ENCODE measurements at places on chromosomes 6 and 20. TPM values are rescaled to one million over a fixed set of nuclear protein-coding genes. Genes with fewer than 3 reads are reported as not detected.

GRCh38 chr6:40715570-40716403 is 128.6 kb upstream of the LRFN2 start:
- DNase-seq: no peak

GRCh38 chr20:53819973-53820451 is 226.4 kb upstream of the ZNF217 start:
- no peak for DNase-seq

HCK gene
- 1.2 TPM for total RNA-seq

IFNGR1 gene
- 29.4 TPM for total RNA-seq

DNA sequence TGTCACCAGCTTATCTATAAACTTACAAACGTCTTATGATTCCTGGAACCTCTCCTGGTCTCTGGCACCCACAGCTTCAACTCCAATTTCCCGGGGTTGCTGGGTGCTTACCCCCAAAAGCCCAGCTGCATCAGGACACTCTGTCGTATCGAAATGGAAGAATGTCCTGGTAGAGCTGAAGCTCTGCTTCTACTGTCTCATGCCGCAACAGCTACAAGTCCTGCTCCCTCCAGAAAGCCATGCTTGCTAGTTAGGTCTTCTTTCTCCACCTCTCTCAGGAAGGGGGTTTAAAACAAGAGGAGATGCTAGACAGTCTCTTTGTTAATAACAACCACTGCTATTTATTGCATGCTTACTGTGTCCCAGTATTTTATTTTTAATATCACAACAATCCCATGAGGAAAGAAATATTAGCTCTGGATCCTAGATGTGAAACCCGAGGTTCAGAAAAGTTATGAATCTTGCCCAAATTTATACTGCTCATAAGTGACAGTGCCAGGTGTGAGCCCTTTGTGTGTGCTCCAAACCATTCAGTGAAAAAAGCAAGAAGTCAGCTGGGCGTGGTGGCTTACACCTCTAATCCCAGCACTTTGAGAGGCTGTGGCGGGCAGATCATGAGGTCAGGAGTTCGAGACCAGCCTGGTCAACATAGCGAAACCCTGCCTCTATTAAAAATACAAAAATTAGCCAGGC is 82.3 kb upstream of the GCM1 start:
- DNase-seq: no peak

- DNase-seq: no peak
Measured at GRCh38 chr6:129852257-129852858, 8.8 kb downstream of the TMEM244 start.
